ENCODE measurements at places on chromosomes 11 and 22.

DNA sequence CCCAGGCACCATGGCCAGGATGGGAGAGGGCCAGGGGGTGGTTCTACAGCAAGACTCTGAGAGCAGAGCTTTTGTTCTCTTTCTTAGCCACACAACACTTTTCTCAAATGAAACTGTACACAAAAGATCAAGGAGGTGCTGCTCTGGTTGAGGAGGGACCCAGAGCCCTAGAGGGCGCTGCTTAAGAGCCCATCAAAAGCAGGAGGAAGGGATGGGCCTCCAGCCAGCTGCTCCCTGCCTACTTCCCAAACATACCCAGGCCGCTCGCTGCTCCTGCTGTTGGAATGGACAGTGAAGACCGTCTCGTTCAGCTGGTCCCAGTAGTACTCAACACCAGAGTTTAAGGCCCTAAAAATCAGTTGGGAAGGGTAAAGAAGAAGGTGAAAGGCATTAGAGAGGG, 18.4 kb upstream of the CHRM4 start:
- no peak for DNase-seq

- peak; percentile 66 for DNase-seq
Observed at GRCh38 chr11:18384157-18384641, 10.2 kb upstream of the LDHA start.

- DNase-seq = peak; percentile 65
Observed at GRCh38 chr11:12042215-12042676, 33.8 kb upstream of the DKK3 start.

- no peak for DNase-seq
Observed at GRCh38 chr11:60994541-60995080, 23.1 kb downstream of the CD6 start.

GRCh38 chr11:23727794-23728193, 769.1 kb upstream of the LUZP2 start:
- no peak for DNase-seq

- no peak for DNase-seq
Observed at GRCh38 chr11:63641727-63642126, 27.5 kb upstream of the PLAAT3 start.
